HFFc6 (cell line): ENCODE measurements at places on chromosomes 3 and 15. TPM values are rescaled to one million over a fixed set of nuclear protein-coding genes. Genes with fewer than 3 reads are reported as not detected.

GRCh38 chr3:9909221-9910013 is 6.8 kb downstream of the IL17RE start:
- no peak for DNase-seq
- H3K4me3 ChIP-seq: no peak overlapping the region
- H3K36me3 ChIP-seq: no peaks in the 10 kb centered on the region; the same call in 1 of the 2 replicates
- no peak overlapping the region for H3K27ac ChIP-seq

The RNU5B-1 gene
- total RNA-seq: 10.5 TPM in 1 of 3 replicates, not detected in the others

DNA sequence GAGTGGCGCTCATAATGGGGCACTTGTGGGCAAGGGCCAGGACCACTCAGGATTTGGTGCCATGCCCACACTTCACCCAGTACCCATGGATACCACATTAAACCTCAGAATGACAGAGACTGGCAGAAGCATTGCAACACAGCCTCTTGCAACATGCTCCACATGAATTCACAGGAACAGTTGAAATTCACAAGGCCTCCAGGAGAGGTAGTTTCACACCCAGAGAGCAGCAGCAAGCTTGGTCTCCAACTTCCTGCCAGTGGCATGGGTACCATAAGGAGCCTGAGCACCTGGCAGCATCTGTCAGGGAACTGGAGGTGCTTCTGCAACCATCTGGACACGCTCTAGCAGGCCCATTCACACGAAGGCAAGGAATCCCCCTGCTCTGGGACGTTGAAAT is 101.0 kb downstream of the OSBPL10 start:
- H3K27ac ChIP-seq: no peak overlapping the region
- H3K4me3 ChIP-seq: no peak overlapping the region
- H3K27me3 ChIP-seq: no peaks in the 10 kb centered on the region

- H3K36me3 ChIP-seq: no peaks in the 10 kb centered on the region
- H3K27ac ChIP-seq: no peak overlapping the region
- H3K4me3 ChIP-seq: no peak overlapping the region
- no peak for DNase-seq
These were observed 101.6 kb downstream of the CGNL1 start for GRCh38 chr15:57477736-57478522.

The MUC4 gene
- not detected in 2 replicates for total RNA-seq

The DGKG gene
- total RNA-seq: 0.21 to 0.81 TPM (median 0.21 TPM) in 3 replicates

DNA sequence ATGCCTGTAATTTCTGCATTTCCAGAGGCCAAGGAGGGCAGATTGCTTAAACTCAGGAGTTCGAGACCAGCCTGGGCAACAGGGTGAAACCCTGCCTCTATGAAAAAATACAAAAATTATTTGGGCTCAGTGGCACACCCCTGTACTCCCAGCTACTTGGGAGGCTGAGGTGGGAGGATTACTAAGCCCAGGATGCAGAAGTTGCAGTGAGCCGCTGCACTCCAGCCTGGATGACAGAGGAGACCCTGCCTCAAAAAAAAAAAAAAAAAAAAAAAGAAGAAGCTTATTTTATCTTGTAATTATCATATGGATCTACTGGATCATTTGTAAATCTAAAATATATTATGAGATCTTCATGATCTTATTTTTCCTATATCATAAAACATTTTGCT is 84.1 kb downstream of the PPCDC start:
- peaks cover 48% of the 10 kb centered on the region for H3K4me1 ChIP-seq
- H3K27me3 ChIP-seq: peaks cover 7% of the 10 kb centered on the region

GRCh38 chr15:35118960-35119359 is 33.9 kb upstream of the NANOGP8 start:
- H3K4me1 ChIP-seq: no peaks in the 10 kb centered on the region
- H3K4me3 ChIP-seq: no peak overlapping the region
- H3K36me3 ChIP-seq: no peaks in the 10 kb centered on the region
- no peak for DNase-seq
